Stomach (tissue), 19 donors: ENCODE measurements at places on chromosomes 12 and 14. TPM values are rescaled to one million over a fixed set of nuclear protein-coding genes. Genes with fewer than 3 reads are reported as not detected.

- H3K4me3 ChIP-seq = no peak overlapping the region
- no peak overlapping the region for H3K27ac ChIP-seq
- no peaks in the 10 kb centered on the region for H3K4me1 ChIP-seq
- H3K36me3 ChIP-seq = peaks cover 78% of the 10 kb centered on the region
- no peaks in the 10 kb centered on the region for H3K27me3 ChIP-seq
These were observed 32.8 kb upstream of the TOMM20L start for GRCh38 chr14:58362798-58363412.

DNA sequence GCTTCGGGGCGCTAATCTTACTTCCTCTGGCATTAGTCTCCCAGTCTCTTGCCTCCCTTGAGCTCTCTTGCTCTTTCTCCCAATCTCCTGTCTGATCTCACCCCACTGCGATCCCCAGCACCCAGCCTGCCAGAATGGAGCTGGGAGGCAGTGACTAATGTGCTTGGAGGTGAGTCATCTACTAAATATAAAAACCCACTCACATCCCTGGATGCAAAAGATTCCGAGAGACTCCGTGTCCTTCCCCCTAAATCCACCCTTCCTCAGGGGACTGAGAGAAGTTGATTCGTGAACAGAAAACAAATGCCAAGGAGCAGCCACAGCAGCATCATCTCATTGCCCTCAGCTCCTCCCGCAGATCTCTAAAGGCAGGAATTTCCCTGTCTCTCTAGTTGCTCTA lies 45.7 kb upstream of the KCNA5 start:
- no peak overlapping the region for H3K27ac ChIP-seq
- H3K27me3 ChIP-seq = no peaks in the 10 kb centered on the region
- DNase-seq = no peak
- H3K36me3 ChIP-seq = no peaks in the 10 kb centered on the region

- H3K27me3 ChIP-seq = no peaks in the 10 kb centered on the region
- H3K4me1 ChIP-seq = no peaks in the 10 kb centered on the region
- no peak overlapping the region for H3K27ac ChIP-seq
- no peak overlapping the region for H3K4me3 ChIP-seq
- peak; percentile 90 for DNase-seq
These were observed 84.4 kb downstream of the VWF start for GRCh38 chr12:6039894-6040601.

DNA sequence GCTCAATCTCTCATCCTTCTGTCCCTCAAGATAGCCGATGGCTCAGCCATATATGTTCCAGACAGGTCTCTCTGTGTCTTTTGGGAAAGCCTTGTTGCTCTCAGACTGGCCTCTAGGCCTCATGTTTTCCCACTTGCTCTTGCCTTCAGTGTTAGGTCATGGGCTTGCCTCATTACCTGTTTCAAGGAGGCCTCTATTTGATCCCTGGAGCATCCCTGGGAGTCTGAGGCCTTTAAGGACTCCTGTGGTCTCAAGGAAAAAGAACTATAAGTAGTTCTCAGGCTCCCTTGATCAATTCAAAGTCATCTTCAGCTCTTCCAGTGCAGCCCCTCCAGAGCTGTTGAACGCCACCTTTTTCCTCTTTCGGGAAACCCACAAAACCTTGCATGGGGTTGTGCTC lies 47.9 kb downstream of the NTF3 start:
- no peaks in the 10 kb centered on the region for H3K4me1 ChIP-seq
- no peak for DNase-seq
- H3K36me3 ChIP-seq = no peaks in the 10 kb centered on the region
- no peak overlapping the region for H3K4me3 ChIP-seq

DNA sequence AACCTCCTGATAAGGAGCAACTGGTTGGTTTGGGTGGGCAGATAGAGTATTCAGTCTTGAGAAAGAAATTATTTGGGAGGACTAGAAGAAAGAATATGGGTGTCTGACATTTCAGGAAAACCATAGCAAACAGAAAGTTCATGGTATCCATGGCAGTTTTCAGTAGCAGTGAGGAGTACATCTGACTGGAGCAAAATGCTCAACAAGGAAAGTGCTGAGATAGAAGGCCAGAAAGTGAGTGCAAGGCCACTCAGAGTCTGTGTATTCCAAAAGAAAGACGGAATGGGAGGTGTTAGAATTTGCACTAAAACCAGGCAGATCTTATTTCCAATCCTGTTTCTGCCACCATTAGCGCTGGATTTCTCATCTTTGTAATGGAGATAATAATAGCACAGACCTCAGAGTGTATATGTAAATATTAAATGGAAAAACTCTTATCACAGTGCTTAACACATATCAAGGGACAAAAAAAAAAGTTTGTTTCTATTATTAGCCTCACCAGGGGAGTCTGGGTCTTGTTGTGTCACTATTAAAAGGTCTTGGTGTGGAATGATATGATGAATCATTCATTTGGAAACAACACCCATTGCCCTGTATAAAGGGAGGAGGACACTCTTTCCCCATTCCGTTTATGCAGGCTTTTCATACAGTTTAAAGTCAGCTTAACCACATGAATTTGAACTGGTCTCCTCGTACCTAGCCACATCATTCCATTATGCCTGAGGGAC lies 349.8 kb downstream of the IPO8 start:
- no peaks in the 10 kb centered on the region for H3K4me1 ChIP-seq
- H3K27me3 ChIP-seq = no peaks in the 10 kb centered on the region
- no peak for DNase-seq
- H3K27ac ChIP-seq = no peak overlapping the region

GRCh38 chr12:117125272-117125613 lies 26.0 kb upstream of the TESC start:
- no peaks in the 10 kb centered on the region for H3K36me3 ChIP-seq
- no peak overlapping the region for H3K27ac ChIP-seq
- no peak overlapping the region for H3K4me3 ChIP-seq
- no peak for DNase-seq

DNA sequence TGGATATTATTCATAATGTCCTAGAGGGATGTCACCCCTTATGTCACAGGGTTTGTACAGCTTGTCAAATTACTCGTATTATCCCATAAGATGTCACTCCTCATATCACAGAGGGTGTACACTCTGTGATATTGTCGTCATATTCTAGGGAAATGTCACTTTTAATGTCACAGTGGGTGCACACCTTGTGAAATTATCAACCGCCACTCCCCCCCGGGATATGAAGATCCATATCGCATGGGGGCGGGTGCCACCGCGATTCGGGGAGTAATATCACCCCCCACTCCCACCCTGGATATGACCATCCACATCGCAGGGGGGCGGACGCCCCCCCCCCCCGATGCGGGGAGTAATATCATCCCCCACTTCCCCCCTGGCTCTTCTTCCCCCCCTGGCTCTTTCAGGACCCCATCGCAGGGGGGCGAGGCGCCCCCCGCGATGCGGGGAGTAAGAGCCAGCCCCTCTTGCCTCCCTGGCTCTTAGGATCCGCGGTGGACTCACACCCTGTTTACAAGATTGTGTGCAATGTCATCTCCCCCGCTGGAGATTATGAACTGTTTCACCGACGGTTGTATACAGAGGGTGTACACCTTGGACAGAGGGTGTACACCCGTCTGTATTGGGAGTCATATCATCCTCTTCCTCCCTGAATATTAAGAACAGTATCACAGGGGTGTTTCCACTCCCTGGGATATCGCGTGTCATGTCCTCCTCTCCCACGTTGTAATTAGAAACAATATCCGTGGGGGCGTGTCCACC lies 92.8 kb downstream of the FRMD6 start:
- no peak overlapping the region for H3K27ac ChIP-seq
- H3K4me1 ChIP-seq = no peaks in the 10 kb centered on the region
- H3K27me3 ChIP-seq = no peaks in the 10 kb centered on the region
- no peak for DNase-seq

GRCh38 chr12:109539508-109539907 lies 33.8 kb downstream of the MMAB start:
- no peaks in the 10 kb centered on the region for H3K27me3 ChIP-seq
- H3K36me3 ChIP-seq = peaks cover 26% of the 10 kb centered on the region
- H3K4me3 ChIP-seq = no peak overlapping the region

DNA sequence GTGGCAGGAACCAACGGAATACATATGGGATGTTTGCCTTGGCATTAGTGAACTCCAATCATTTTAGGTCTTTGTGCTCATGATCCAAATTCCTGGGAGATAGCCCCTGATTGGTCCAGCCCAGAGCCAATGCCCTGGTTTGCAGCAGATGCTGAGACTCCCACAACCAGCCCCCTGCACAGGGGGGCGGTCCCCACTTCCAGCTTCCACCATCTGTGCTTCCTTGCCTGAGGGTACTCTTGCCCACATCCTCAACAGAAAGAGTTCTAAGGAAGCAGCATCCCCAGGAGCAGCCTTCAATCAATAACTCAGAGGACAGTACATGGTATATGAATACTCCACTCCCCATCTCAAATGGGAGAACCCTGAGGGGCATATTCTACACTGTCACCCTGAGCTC lies 39.7 kb upstream of the FICD start:
- DNase-seq = no peak
- H3K27me3 ChIP-seq = peaks cover 33% of the 10 kb centered on the region
- H3K4me3 ChIP-seq = no peak overlapping the region
- no peaks in the 10 kb centered on the region for H3K4me1 ChIP-seq
- H3K36me3 ChIP-seq = no peaks in the 10 kb centered on the region

The KRT79 gene
- polyA plus RNA-seq = not detected

The TSPAN19 gene
- polyA plus RNA-seq = not detected

The KCNH3 gene
- 0.61 TPM for polyA plus RNA-seq
